ENCODE measurements at places on chromosomes 12 and 14.

DNA sequence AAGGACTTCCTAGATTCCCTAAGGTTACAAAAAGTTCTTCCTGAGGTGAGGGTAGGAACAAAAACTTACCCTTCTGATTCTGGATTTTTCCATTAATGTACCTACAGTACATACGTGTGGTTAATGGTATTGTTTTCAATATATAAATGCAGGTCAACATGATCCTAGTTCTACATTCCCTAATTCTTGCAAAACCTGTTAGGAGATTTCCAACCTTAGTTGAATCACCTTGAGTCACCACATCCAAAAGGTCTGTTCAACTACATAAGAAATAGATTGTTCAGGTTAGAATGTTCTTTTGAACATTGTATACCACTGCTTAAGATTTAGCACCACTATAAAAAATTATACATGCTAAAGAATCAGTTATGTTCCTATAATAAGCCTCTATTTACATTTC lies 118.9 kb downstream of the GARIN6 start:
- DNase-seq = no peak

DNA sequence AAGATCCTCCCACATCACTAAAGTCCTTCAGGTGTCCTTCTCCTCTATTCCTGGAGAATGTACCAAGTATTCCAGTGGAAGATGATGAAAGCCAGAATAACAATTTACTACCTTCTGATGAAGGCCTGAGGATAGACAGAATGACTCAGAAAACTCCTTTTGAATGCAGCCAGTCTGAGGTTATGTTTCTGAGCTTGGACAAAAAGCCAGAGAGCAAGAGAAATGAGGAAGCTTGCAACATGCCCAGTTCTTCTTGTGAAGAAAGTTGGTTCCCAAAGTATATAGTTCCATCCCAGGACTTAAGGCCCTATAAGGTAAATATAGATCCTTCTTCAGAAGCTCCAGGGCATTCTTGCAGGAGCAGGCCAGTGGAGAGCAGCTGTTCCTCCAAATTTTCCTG lies 54.6 kb upstream of the HELB start:
- DNase-seq = no peak

- DNase-seq = peak; percentile 88
Observed at GRCh38 chr12:92784797-92785562, 82.2 kb downstream of the PLEKHG7 start.

- no peak for DNase-seq
Observed at GRCh38 chr12:92493816-92494215, 209.0 kb upstream of the PLEKHG7 start.

DNA sequence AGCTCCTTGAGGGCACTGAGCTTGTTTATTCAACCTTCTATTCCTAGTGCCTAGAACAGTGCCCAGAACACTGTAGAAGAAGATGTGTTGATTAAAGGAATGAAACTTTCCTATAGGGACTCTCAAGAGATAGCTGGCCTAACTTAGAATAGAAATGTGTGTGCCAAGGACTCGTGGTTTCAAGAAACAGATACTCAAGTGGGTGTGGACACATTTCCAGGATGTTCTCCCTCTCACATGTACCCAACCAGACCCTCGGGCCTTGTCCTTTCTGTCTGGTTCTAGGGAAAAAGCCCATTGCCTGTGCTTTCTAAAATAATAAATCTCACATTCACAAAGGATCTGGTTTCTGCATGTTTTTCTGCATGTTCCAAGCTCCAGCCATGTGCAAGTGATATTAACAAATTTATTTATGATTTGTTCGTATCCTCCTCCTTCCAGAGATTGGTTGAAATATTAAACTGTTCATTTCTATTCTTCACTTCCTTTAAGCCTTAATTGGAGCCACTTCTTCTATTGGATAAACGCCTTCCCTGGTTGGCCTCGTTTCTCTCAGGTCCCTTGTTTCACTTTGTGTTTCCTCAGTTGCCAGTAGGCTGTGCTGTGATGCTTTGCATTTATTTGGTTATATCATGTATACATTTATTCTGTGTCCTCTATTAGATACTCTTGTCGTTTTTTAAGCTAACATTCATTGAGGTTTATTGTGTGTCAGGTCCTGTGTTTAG lies 89.8 kb downstream of the CRADD start:
- no peak for DNase-seq
